Chondrocyte (in vitro differentiated cells): ENCODE measurements at places on chromosomes 13 and 19.

GRCh38 chr13:80070024-80070703 lies 270.8 kb downstream of the SPRY2 start:
- no peaks in the 10 kb centered on the region for H3K36me3 ChIP-seq
- H3K27ac ChIP-seq = no peak overlapping the region
- DNase-seq = no peak
- no peak overlapping the region for H3K4me3 ChIP-seq

- no peak overlapping the region for H3K4me3 ChIP-seq
- peaks cover 25% of the 10 kb centered on the region for H3K4me1 ChIP-seq
- no peaks in the 10 kb centered on the region for H3K27me3 ChIP-seq
- no peak overlapping the region for H3K27ac ChIP-seq
Measured at GRCh38 chr13:30711837-30712236, 23.5 kb upstream of the ALOX5AP start.

DNA sequence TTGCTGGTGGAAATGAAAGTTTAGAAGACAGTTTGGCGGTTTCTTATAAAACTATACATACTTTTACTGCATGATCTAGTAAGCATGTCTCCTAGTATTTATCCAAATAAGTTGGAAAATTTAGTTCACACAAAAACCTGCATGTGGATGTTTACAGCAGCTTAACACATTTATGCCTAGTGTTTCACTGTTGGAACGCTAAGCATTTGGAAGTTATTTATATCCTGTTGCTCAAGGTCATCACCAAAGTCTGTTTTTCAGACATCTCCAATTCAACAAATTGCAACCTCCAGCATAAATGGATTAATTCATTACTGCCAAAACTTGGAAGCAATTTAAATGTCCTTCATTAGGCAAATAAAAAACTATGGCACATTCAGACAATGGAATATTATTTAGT lies 461.8 kb downstream of the SUCLA2 start:
- H3K4me1 ChIP-seq = no peaks in the 10 kb centered on the region
- H3K27me3 ChIP-seq = peaks cover 3% of the 10 kb centered on the region
- DNase-seq = no peak
- no peaks in the 10 kb centered on the region for H3K36me3 ChIP-seq
- H3K27ac ChIP-seq = no peak overlapping the region

DNA sequence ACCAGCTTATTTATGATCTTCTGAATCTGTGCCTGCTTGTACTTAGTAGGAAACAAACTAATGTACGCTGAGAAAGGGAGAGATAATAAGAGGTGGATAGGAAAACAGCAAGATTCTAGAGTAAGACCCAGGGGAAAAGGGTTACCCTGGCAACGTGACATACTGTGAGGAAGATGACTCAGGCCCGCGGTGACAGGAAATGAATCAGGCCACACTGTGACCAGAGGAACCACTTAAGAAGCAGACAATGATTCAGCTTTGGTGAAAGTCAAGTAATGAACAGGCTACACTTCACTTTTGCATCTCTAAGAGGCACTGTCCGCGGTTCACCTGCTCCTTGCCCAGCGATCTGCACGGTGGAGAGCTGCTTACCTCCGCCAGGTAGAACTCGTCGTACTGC lies 158.2 kb downstream of the NALCN start:
- no peak for DNase-seq
- H3K36me3 ChIP-seq = peaks cover 19% of the 10 kb centered on the region
- H3K4me1 ChIP-seq = peaks cover 19% of the 10 kb centered on the region
- no peak overlapping the region for H3K4me3 ChIP-seq
- H3K27ac ChIP-seq = peak overlapping the region; percentile 69

- no peaks in the 10 kb centered on the region for H3K27me3 ChIP-seq
- H3K36me3 ChIP-seq = no peaks in the 10 kb centered on the region
- peaks cover 7% of the 10 kb centered on the region for H3K4me1 ChIP-seq
Measured at GRCh38 chr13:83377491-83377890, 504.8 kb downstream of the SLITRK1 start.

DNA sequence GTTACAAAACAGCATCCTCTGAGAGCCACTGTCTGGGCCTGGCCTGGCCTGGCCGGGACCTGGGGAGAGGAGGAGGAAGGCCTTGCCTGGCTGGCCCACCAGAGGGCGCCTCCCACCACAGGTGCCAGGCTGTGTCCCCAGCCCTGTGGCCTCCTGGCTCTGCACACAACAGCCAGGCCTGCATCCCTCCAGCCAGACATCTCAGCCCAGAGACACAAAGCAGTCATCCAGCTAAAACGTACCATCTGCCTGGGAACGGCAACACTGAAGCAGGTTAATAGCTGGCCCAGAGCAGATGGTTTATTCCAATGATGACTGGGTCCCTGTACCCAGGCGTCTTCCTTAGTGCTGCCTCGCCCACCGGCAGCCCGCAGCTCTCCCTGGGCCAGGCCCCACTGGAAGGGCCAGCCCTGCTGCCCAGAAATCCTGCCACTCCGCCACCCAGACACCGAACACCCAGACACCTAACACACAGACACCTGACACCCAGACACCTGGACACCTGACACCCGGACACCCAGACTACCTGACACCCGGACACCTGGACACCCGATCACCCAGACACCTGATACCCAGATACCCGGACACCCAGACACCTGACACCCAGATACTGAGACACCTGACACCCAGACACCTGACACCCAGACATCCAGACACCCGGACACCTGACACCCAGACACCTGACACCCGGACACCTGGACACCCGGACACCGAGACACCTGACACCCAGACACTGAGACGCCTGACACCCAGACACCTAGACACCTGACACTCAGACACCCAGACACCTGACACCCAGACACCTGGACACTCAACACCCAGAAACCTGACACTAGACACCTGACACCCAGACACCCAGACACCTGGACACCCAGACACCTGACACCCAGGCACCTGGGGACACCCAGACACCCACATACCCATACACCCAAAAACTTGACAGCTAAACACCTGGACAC lies 20.1 kb downstream of the C19orf12 start:
- H3K36me3 ChIP-seq = no peaks in the 10 kb centered on the region
- H3K27me3 ChIP-seq = no peaks in the 10 kb centered on the region
- peak overlapping the region; percentile 87 for H3K27ac ChIP-seq
- H3K4me1 ChIP-seq = peaks cover 24% of the 10 kb centered on the region

DNA sequence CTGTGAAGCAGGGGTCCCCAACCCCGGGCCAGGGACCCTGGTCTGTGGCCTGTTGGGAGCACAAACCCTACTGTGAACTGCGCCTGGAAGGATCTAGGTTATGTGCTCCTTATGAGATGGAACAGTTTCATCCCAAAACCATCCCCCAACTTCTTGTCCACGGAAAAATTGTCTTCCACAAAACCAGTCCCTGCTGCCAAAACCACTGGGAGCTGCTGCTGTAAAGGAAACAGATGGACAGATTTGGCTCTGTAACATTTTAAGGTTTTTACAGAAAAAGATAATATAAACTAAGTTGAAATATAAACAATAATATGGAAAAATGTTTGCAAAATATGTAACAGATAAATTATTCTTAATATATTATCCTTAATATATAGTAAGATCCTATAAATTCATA lies 73.7 kb downstream of the COG6 start:
- H3K27me3 ChIP-seq = no peaks in the 10 kb centered on the region
- DNase-seq = no peak
- no peak overlapping the region for H3K27ac ChIP-seq
- no peak overlapping the region for H3K4me3 ChIP-seq

- H3K27ac ChIP-seq = no peak overlapping the region
- no peaks in the 10 kb centered on the region for H3K36me3 ChIP-seq
- no peaks in the 10 kb centered on the region for H3K4me1 ChIP-seq
- H3K27me3 ChIP-seq = peaks cover 10% of the 10 kb centered on the region
- no peak for DNase-seq
Measured at GRCh38 chr13:102960959-102961358, 105.3 kb downstream of the SLC10A2 start.
